ENCODE measurements at places on chromosomes 1 and 21.
A peak's percentile ranks its signal among the peaks of the same experiment; 100 is the strongest.

DNA sequence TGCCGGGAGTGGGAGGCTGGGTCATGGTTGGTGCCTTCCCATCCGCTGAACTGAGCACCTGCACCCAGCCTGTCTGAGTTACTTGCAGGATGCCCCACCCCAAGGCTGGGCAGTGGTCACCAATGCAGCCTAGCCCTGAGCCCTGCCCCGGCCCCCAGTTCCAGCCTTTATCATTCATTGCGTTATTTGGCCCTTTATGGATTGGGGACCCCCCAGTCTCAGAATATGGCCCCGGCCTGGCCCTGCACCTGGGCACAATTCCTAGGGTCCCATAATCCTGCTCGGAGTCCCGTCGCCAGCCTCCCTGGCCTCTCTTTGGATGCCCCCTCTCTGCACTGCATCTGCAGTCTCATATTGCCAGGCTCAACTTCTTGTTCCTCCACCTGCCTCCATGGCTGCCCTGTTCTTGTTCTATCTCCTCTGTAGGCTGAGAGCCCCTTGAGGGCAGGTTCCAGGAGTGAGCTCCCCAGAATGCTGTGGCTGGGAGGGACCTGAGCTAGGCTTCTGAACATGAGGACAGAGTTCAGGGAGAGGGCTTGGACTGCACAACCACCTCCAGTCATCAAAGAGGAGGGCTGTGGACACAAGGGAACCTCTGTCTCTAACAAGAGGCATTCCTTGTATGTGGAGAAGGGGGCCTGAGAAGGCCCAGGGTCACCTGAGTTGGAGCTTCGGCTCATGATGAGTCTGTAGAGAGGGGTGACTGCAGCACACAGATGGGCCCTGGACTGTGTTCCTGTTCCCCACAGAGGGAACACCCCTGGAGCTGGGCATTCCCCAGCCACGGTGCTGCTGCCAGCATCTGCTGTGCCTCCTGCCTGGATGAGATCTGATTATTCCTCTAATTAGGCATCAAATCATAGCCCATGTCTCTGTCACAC is 1.1 kb upstream of the KNCN start:
- DNase-seq, result no peak

GRCh38 chr1:204207136-204207616 is 6.6 kb downstream of the GOLT1A start:
- peak; percentile 60 for DNase-seq

- no peak for DNase-seq
Observed at GRCh38 chr21:45418301-45419071, 13.5 kb downstream of the COL18A1 start.

DNA sequence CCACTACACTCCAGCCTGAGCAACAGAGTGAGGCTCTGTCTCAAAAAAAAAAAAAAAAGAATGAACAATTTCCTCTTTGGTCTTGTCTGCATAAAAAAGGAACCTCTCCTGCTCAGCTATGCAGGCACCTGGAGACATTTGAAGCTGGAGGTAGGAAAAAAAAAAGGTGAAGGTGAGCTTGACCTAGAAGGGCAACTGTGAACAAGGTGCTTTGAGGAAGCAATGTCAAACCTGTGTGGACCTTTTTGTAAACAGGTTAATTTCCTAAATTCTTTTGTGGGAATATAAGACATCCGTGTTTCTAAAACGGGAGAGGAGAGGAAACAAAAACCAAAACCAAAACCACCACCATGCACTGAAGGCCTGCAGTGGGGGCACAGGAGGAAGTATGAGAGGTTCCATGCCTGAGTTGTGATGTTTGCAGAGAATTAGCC is 77.5 kb downstream of the SLC45A1 start:
- no peak for DNase-seq

DNA sequence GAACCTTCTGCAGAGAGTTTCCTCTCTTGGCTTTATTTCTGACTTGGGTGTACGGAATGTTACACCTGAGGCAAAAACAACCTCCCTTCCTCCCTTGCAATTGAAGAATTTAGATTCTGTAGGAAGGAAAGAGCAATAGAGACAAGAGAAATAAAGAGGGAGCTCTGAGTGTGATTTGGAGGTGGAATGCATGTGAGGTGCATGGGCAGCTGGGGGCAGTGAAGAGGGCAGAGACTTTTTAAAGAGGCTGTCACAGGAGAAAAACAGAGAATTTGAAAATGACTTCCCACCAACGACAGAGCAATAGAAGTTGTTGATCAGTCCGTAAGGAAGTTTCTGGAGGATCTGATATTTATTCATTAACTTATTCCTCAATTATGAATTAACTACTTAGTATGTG is 172.0 kb upstream of the B3GALT2 start:
- no peak for DNase-seq

DNA sequence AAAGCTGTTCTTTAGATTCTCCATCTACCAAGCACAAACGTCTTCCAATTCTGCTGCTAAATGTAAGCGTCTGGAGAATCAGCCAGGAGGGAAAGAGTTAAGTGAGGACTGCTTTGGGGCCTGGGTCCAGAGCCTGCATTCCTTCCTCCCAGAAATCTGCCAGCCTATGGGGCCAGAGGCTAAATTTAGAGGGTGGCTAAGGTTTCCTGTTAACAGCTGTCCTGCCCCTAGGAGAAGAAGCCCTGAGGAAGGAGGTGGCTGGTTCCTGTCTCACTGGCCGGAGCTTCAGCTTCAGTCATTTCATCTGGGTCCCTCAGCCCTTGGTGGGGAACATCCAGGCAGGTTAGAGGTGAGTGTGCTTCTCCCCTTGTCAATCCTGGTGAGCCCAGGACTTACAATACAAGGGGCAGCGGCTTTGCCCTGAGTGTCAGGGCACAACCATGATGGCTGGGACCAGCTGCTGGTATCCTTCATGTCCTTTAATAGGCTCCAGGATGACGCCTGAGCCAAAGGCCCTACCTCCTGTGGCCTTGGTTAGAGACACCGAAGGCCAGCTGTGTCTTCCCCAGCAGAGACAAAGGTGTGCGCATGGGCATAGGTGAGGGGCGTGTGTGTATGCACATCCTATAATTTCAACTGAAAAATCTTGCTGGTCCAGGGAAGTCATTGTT is at the start of gene STYXL2:
STYXL2 (plus strand) TSS at position 230 of the 671 bp plus-strand sequence. CDS start 775 bp downstream, outside the sequence.
- DNase-seq, result no peak

- no peak for DNase-seq
Observed at GRCh38 chr1:184811439-184812111, 56.9 kb upstream of the EDEM3 start.

- DNase-seq, result no peak
Observed at GRCh38 chr1:24465638-24466037, 37.0 kb upstream of the RCAN3 start.

DNA sequence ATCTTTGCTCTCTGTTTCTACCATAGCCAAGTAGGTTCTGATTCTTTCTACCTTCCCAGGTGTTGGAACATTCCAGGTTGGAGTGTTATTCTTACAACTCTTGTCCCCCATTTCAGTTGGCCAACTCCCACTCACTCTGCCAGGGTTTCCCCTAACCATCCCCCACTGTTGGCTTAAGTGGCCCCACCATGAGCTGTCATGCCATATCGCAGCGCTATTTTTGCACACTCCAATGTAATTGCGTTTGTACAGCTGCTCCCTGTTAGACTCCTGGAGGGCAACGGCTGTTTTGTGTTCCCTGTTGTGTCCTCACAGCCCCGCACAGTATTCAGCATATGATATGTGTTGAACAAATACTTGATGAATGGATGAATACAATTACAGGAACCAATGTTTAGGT is 117.7 kb upstream of the ETS2 start:
- DNase-seq, result no peak

DNA sequence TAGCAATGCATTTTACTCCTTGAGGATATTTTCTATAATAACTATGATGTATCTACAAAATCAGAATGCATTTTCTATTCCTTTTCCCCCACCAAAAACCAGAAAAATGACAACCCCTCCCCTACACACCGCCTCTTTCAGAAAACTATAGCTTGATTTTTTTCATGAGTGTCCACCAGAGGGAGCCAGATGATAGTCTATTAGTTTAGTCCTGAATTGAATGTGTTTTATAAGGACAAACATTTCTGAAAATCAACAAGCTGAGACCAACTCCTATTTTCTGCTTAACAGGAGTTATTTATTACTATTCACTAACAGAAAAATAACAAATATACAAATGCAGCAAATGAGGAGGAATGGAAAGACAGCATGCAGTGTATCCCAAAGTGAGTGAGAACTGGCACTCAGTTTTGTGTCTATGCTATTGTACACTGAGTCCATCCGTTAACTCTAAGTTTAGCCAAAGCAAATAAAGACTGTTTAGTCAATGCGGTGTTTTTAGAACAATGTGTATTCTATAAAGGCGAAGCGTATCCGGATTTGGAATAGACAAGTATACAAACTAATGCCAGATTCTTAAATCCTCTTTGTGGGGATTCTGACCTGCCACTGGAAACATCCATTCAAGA is 182.6 kb downstream of the VAV3 start:
- peak; percentile 44 for DNase-seq

- no peak for DNase-seq
Observed at GRCh38 chr21:46610018-46610701, 5.3 kb upstream of the S100B start.

DNA sequence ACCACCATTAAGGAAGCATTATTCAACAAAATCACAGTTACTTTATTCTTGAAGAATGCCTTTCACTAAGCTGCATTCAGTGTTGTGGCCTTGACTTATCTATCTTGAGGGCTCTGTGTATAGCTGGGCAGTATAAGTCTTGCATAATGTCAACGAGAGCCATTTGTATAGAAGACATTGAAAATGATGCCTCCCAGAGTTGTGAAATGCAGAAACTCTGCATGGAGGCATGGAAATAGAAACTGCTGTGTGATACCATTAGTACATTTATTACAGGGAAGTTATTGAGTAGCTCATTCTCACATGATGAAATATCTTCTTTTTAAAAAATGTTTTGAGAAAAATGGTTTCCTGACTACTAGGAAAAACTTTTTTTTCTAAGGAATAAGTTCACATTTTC is 111.4 kb upstream of the SNX7 start:
- DNase-seq, result no peak

DNA sequence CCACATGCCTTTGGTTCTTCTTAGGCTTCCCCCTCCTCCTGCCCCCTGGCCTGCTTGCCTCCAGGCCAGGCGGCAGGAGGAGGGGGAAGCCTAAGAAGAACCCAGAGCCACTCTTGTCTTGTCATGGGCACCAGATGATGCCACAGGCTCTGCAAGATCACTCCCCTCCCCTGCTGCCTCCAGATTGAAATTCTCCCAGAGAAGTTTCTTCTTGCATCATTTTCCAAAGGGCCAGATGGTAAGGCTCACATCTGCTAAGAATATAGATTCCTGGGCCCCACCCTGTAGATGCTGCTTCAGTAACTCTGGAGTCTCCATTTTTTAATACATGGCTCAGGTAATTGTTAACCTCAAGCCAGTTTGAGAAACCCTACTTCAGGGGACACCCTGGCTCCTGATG is 60.8 kb downstream of the FAM163A start:
- DNase-seq, result no peak

- no peak for DNase-seq
Observed at GRCh38 chr1:113691184-113691583, 68.1 kb downstream of the PHTF1 start.

- peak; percentile 30 for DNase-seq
Observed at GRCh38 chr1:110106013-110106941, 6.0 kb upstream of the UBL4B start.

- no peak for DNase-seq
Observed at GRCh38 chr1:30327370-30328099, 395.9 kb downstream of the MATN1 start.

DNA sequence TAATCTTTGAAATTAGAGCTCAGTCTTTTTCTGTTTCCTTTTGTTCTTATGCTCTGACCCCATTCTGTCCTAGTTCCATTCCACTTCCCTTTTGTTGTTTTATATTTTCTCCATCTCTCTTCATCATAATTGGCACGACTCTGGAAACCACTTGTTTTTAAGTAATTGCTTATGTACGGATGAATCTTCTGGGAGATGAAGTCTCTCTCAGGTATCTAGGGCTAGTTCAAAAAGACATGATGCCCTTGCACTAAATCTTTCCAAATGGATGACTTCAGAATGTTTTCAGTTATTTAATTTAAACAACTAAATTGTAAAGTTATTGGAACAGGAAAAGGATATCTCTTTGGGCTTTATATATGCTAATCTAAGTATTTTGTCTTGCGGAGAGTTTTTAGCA is at the start of gene OR6F1:
OR6F1 (minus strand) TSS at position 101 of the 400 bp plus-strand sequence. CDS start 3,891 bp downstream, outside the sequence.
- no peak for DNase-seq

DNA sequence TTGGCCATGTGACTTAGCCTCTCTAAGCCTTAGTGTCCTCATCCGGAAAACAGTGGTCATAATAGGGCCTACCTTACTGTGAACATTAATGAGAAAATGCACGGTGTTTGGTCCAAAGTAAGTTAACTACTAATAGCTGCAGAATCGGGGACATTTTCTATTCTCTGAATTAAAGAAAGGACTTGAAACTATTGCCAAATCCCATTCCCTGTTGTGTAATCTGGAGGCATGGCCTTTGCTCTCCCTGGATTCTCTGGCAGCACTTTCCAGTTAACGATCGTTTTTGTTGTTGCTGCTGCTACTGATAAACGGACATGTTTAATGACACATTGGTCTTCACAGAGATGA is 30.5 kb downstream of the FMO4 start:
- no peak for DNase-seq

GRCh38 chr1:190067592-190067991 is 410.1 kb downstream of the BRINP3 start:
- no peak for DNase-seq

DNA sequence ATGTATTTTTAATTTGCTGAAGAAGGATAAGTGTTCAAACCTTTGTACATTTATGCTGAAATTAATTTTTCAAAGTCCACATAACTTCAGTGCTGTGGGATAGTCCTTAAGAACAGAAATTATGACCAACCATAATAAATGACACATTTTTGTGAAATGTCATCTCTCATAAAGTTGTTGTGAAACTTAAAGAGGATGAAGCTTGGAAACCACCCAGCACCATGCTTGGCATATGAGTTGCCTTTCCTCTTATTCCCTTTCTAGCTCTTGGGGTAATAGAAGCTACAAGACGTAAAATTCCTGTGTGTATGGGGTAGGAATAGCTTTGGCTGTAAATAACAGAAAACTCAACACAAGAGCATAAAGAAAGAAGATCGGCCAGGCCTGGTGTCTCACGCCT is 18.9 kb upstream of the USP24 start:
- DNase-seq, result no peak

- no peak for DNase-seq
Observed at GRCh38 chr1:96233422-96233821, 488.2 kb upstream of the PTBP2 start.

GRCh38 chr1:225442123-225442505 is 14.3 kb upstream of the LBR start:
- no peak for DNase-seq

Data from stimulated activated CD8-positive, alpha-beta memory T cell treated with anti-CD3 and anti-CD28 coated beads, Interleukin-12 subunit alpha, Interleukin-12 subunit beta, amount 100 ng/mL, for 1 hour (primary cell).